ENCODE measurements at places on chromosomes 5 and 9. TPM values are rescaled to one million over a fixed set of nuclear protein-coding genes. Genes with fewer than 3 reads are reported as not detected.

Gene WHRN
- 2.5 TPM for total RNA-seq

Gene C5orf52
- total RNA-seq: not detected

Gene SLCO6A1
- total RNA-seq: not detected

DNA sequence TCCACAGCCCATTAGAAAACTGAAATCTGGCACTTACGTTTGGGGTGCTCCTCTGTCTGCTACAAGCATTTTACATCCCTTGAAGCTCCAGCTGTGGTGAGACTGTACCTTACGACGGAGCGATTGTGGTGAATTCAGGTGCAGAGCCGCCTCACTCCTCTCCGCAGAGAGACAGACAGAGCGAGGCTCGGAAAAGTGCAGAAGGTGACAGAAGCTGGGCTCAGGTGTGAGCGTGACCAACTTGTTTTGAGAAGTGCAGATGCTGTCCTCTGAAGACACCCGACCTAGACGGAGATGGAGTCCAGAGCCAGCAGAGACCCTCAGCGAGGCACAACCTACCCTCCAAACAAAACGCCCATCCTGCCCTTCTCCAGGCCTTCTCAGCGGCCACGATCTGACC is 196.5 kb downstream of the MED10 start:
- no peak for DNase-seq

Gene CCNJL
- total RNA-seq: 1.0 TPM

Gene MIER3
- total RNA-seq: 20.9 TPM

DNA sequence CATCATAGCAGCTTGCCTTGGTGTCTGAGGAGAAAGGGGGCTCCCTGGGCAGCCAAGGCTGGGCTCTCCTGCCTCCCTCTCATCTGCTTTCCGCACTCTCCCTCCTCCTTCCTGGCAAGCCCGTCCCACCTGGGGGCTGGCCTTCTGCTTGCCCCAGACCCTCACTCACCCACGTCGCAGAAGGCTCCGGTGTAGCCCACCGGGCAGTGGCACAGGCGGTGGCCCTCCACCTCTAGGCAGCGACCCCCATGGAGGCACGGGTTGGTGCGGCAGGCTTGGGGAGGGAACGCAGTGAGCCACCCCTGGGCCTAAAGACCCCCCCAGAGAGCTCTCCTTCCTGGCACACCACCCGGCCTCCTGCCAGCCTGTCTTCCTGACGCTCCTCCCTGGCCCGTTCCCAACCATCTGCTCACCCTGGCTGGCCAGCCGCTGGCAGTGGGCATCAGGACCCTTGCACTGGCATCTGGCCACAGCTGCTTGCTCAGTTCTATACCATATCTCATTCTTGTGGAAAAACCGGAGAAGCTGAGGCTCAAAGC is 4.2 kb upstream of the PFN3 start:
- DNase-seq: no peak

Gene SLC25A2
- total RNA-seq: 0.46 TPM

DNA sequence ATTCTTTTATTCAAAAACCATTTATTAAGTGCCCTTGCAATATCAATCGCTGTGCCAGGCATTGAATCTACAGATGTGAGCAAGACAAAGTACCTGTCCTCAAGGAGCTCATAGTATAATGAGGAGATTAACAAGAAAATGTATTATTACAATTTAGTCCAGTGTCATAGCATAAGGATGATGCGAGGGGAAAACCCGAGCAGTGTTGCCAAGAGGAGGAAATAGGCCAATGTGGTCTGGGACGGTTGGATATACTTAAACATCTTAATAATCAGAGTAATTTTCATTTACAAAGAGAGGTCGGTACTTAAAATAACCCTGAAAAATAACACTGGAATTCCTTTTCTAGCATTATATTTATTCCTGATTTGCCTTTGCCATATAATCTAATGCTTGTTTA is 18.5 kb downstream of the CD274 start:
- no peak for DNase-seq

DNA sequence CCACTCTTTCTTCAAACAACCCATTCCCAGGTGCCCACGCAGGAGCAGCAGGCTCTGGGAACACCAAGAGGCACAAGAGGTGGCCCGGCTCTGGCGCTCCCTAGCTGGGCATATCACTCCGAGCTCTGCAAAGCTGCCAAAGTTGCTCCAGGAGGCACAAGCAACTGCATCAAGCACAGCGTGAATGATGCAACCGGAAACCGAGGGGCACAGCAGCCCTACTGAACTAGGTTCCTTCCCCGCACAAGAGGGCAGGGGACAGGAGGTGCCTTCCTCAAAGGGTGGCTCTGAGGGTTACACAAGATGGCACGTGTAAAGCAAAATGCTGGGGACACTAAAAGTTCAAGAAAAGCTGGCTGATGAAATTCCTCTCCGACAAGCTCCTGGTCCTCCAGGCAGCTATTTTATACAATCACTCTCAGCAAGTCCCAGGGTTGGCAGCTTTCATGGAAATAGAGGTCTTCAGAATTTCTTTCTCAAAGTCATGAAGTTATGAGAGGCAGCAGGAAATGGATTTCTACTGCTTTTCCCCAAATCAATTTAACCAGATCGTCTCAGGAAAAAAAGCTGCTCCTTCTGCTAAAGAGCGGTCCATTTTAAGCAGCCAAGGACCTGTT is 22.9 kb downstream of the PSMB7 start:
- no peak for DNase-seq

Gene SUB1
- total RNA-seq: 179 TPM

Gene NHP2
- 87.3 TPM for total RNA-seq

Gene FGD3
- total RNA-seq: 6.3 TPM

- no peak for DNase-seq
Measured at GRCh38 chr5:64331597-64332277, 166.1 kb downstream of the RNF180 start.

- no peak for DNase-seq
Measured at GRCh38 chr9:99130069-99130468, 25.2 kb downstream of the TGFBR1 start.

Gene SLC46A2
- total RNA-seq: 0.28 TPM

Gene BAAT
- total RNA-seq: not detected

GRCh38 chr5:96629774-96630173 is 32.4 kb upstream of the CAST start:
- DNase-seq: no peak

Gene DNAJC21
- total RNA-seq: 59.0 TPM

Gene NRG2
- 0.51 TPM for total RNA-seq

DNA sequence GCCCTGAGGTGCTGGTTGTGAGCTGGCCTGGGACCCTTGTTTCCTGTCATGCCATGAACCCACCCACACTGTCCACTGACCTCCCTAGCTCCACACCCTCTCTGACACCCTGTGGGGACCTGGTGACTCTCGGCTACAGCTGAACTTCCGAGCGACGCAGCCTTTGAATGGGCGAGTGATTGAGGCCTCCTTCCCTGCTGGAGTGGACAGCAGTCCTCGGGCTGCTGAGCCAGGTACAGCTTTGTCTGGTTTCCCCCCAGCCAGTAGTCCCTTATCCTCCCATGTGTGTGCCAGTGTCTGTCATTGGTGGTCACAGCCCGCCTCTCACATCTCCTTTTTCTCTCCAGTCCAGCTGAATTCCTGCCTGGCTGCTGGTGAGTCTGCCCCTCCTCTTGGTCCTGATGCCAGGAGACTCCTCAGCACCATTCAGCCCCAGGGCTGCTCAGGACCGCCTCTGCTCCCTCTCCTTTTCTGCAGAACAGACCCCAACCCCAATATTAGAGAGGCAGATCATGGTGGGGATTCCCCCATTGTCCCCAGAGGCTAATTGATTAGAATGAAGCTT is 6.1 kb downstream of the CA9 start:
- peak; percentile 58 for DNase-seq

GRCh38 chr9:22005021-22005701 is 3.9 kb downstream of the CDKN2B start:
- peak; percentile 67 for DNase-seq

DNA sequence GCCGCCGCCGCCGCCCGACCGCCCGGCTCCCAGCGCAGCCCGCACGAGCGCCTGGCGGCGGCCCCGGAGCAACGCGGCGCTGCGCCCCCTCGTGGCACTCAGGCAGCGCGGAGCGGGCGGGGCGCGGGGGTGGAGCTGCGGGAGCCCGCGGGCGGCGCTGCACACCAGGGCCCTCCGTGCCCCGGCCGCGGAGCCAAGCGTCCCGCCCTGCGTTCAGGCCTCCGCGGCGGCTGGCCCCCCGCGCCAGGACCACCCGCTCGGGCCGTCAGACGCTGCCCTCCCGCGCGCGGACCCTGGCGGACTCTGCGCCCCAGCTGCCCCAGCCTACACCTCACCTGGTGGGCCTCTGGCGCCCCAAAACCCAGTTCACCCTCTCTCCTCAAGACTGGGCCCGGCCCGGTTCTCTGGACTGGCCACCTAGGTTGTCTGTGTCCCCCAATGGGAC is at the start of gene RASGEF1C:
Gene RASGEF1C, minus strand, starts transcription at position 75 of the 445 bp plus-strand sequence. CDS start 71,159 bp downstream, outside the sequence.
- DNase-seq: no peak

Measured in posterior vena cava (tissue), 2 donors.